ENCODE measurements at places on chromosomes 16 and 17.

- DNase-seq, result no peak
These were observed 6.5 kb downstream of the TMEM170A start for GRCh38 chr16:75458029-75458428.

GRCh38 chr17:66541461-66542128 is 239.2 kb downstream of the PRKCA start:
- DNase-seq, result no peak

DNA sequence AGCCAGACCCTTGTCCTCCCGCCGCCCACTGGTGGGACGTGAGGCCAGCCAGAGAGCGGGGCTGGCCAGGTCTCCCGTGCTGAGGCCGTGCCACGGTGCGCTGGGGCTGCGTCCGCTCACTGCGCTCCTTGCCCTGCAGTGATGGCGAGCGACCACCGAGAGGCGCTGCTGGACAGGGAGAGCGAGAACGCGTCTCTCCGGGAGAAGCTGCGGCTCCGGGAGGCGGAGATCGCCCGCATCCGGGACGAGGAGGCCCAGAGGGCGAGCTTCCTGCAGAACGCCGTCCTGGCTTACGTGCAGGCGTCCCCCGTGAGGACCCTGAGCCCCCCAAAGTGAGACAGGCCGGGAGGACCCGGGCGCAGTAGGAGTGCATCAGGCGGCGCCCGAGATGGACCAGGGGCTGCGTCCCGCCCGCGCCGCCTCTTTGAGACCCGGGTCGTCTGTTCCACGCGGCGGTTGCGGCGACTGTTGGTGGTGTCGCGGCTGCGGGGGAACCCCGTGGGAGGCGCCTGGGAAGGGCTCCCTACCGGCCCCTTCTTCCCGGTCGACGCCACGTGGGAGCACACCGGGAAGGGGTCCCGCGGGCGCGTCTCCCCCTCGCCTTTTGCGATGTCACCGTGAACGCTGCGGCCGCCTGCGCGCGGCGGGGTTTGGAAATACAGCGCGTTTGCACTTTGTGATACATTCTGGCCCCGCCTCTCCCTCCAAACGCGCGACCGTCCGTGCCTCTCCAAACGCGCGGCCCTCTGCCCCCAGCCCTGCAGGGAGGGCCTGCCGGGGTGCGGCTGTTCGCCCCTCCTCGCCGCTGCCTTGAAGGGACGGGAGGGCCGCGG is 792 bp upstream of the RAC3 start:
- peak; percentile 92 for DNase-seq

DNA sequence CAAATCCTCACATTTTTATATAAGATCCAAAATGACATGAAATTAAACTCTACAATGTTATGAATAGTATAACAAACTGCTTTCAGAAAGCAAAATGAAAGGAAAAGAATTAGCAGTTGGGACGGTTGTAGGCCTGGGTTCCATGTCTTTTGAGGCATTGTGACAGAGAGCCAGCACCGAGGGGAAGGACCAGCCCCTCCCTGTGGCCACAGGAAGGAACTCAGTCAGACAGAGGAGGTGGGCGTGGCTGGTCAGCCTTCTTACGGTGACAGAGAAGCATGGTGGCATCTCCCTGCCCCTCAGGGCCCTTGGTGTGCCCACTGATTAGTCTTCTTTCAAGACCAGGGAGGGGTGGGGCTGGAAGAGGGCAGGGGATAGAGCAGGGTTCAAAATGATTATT is 5.7 kb downstream of the ZNF319 start:
- DNase-seq, result peak; percentile 44

- DNase-seq, result no peak
These were observed 157.0 kb downstream of the C16orf95 start for GRCh38 chr16:87160234-87160636.

DNA sequence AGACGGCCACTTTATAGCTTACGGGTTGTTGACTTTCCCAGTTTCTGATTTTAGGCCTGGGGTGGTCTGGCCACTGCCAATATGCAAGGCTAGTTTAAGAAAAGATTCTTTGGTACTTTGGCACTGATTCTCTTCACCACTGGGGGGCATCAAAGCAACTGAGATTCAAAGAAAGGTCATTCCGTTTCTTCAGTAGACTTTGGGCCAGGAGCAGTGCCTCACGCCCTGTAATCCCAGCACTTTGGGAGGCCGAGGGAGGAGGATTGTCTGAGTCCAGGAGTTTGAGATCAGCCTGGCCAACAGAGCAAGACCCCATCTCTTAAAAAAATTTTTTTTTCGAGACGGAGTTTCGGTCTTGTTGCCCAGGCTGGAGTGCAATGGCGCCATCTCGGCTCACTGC is 53.0 kb downstream of the RPA1 start:
- no peak for DNase-seq

DNA sequence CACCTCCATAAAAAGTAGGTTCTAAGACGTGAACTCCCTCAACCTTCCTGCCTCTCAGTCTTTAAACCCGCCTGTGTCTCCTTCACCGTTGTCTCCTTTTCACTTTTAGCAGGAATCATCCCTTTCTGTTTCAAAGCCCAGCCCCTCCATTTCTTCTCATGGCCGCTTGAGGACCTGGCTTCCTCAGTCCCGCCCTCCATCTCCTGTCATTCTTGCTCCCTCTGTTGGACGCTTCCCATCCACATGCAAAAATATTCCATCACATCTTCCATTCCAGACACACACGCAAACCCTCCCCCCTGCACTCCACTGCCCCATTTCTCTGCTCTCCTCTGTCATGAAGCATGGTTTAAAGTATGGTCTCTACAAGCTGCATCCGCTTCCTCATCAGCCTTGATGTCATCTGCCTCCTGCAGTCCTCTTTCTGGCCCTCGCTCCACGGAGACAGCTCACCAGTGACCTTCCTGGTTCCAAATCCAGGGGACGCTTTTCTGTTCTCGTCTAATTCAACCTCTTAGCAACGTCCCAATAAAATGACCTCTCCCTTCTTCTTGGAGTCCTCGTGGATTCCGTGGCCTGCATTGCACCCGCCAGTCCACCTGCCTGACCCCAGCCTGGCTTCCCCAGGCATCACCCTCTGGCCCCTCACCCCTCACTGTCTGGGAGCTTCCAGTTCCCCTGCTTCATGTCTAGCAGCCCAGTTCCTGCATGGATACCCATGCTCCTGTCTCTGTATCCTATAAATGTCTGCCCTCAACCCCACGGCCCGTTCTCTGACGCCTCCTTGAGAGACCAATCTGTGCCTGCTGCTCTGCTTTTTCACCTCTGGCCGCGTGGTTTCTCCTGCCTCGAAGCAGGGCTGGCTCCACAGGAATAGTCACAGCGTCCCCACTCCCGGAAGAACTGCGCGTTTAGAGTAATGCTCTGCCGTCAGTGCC is 26.2 kb downstream of the ANKRD40 start:
- no peak for DNase-seq

- no peak for DNase-seq
These were observed 452 bp downstream of the SLC25A10 start for GRCh38 chr17:81712468-81713003.

- no peak for DNase-seq
These were observed 7.9 kb downstream of the MSLN start for GRCh38 chr16:768428-768827.
